ENCODE measurements at places on chromosomes 16 and 17.

DNA sequence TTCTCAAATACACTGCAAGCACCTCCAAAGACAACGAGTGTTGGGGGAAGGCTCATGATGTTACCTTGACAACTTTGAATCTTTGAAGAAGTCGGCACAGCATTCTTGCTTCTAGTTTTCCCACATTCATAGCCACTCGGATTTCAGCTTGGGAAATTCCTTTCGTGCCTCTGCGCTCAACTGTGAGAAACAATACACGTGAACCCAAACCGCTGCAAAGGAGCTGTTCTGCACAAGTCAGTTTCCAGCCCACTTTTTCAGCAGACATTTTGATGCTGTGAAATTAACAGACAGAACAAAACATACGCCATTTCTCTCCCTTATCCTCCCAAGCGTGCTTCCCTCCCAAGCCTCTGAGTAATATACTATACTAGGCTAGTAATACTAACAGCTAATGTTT lies 41.2 kb downstream of the GTF3C1 start:
- no peak for DNase-seq

GRCh38 chr17:14760212-14760611 lies 459.3 kb downstream of the HS3ST3B1 start:
- no peak for DNase-seq

GRCh38 chr17:5915337-5915736 lies 154.8 kb upstream of the WSCD1 start:
- no peak for DNase-seq

DNA sequence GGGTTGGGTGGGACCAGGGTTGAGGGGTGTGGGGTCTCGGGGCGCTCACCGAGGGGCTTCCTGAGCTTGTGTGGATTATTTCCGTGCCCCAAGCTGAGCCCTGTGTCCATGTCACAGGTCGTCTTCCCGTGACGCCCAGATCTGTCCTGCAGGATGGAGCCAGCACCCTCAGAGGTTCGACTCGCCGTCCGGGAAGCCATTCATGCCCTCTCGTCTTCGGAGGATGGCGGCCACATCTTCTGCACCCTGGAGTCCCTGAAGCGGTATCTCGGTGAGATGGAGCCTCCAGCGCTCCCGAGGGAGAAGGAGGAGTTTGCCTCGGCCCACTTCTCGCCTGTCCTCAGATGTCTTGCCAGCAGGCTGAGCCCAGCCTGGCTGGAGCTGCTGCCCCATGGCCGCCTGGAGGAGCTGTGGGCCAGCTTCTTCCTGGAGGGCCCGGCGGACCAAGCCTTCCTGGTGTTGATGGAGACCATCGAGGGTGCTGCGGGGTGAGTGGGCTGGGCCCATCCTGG lies 1.0 kb downstream of the TELO2 start:
- DNase-seq, result no peak

Measured in stimulated activated CD4-positive, alpha-beta T cell treated with anti-CD3 and anti-CD28 coated beads, Interleukin-4, amount 100 ng/mL, for 1 hour (primary cell).